ENCODE measurements at places on chromosomes 2 and 18. TPM values are rescaled to one million over a fixed set of nuclear protein-coding genes. Genes with fewer than 3 reads are reported as not detected.
A peak's percentile ranks its signal among the peaks of the same experiment; 100 is the strongest.

Gene MOGAT1
- total RNA-seq: not detected

DNA sequence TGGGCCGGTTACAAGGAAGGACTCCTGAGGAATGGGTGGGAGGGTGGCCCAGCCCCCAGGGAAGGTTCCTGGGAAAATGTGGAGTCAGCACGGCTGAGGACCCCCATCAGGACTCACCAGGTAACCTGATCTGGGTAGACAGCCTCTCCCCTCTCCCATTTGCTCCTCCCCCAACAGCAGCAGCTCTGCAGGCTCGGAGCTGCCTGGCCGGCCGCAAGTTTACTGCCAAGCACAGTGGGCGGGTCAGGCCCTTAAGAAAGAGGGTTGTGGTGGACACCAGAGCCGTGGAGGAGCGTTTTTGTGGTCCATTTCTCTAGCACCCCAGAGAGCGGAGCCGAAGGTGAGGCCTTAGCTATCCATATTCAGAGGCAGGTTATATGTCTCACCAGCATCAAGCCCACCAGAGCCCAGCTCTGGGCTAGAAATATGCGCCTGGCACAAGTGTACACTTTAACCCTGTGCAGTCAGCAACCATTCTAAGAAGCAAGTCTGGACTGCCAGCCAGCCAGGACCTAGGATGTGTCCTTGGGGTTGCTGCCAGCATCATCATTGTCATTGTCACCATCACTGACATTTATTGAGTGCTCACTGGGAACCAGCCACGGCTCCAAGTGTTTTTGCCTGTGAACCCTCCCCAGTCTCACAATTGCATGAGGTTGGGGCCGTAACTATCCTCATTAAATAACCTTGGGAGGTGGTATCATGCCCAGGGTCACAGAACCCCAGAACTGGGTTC is 190.1 kb downstream of the KLHL29 start:
- no peak for DNase-seq

Gene NPAS2
- 2.3 TPM for total RNA-seq

GRCh38 chr2:147715807-147716206 is 129.0 kb upstream of the ACVR2A start:
- no peak for DNase-seq

Gene CCDC74A
- total RNA-seq: 7.0 TPM

Gene CYP27C1
- not detected for total RNA-seq

DNA sequence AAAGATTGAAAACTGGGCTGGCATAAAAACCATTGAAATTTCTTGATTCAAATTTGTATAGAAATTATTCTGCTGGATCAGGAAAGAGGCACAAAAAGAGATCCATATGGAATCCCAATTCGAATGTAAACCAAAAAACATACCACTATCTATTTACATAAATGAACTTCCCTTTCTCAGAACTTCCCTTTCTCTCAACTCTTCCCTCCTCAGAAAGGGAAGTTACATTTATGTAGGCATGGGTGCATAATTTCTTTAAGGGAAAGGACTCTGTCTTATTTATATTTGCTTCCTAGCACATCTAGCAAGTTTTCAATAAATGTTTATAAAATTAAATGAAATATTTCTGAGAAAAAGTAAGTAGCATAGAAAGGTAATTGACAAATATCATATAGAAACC is 398.1 kb upstream of the ATP5MC3 start:
- no peak for DNase-seq

DNA sequence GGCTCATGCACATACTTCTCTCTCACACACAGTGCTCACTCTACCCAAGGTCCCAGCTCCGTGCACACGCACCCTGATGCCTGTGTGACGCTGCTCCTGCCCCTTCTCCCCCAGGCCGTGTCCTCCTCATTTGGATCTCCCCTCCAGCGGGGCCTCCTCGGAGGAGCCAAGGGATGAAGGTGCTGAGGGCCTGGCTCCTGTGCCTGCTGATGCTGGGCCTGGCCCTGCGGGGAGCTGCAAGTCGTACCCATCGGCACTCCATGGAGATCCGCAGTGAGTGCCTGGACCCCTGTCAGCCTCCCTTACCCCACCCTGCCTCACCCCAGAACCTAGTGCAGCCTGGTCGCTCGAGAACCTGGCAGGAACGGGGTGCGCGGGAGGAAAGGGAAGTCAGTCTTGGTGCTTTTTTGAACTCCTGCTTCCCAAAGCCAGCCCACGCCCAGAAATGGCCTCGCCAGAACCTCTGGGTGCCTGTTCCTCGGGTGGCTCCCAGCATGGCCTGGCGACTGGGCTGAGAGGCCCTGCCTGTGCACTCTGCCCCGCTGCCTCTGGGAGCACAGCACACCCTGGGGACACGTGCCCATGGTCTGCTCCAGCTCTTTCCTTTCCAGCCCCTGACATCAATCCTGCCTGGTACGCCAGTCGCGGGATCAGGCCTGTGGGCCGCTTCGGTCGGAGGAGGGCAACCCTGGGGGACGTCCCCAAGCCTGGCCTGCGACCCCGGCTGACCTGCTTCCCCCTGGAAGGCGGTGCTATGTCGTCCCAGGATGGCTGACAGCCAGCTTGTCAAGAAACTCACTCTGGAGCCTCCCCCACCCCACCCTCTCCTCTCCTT is at the start of gene PRLH:
TSS of gene PRLH (plus strand) at position 174 of the 835 bp plus-strand sequence. CDS start at position 174, 0 bp downstream.
- DNase-seq: no peak

DNA sequence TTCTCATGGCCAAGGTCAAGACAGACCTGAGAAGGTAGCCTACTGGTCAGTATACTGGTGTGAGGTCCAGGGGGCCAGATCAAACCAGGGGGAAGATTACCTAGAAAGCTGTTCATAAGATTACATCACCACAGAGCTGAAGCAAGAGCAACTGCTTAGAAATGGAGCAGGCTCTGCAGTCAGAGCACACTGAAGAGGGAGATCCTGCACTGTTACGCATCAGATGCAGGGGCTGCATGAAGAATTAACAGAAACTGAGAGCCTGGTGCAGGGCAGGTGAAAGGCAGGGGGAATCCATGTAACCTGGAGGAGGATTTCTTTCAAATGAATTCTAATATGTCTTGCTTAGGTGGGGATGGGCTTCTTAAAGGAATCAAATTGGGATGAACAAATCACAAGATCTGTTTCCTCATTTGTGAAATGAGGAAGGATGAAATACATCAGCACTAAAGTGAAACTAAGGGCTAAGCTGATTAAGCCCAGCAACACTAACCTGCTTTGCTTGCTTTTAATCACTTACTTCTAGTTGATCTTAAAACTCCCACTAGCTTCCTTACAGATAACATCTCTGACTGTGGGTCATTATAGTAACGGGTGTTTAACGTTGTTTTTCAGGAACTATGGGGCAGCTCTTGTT is 74.3 kb upstream of the ADAM23 start:
- no peak for DNase-seq

DNA sequence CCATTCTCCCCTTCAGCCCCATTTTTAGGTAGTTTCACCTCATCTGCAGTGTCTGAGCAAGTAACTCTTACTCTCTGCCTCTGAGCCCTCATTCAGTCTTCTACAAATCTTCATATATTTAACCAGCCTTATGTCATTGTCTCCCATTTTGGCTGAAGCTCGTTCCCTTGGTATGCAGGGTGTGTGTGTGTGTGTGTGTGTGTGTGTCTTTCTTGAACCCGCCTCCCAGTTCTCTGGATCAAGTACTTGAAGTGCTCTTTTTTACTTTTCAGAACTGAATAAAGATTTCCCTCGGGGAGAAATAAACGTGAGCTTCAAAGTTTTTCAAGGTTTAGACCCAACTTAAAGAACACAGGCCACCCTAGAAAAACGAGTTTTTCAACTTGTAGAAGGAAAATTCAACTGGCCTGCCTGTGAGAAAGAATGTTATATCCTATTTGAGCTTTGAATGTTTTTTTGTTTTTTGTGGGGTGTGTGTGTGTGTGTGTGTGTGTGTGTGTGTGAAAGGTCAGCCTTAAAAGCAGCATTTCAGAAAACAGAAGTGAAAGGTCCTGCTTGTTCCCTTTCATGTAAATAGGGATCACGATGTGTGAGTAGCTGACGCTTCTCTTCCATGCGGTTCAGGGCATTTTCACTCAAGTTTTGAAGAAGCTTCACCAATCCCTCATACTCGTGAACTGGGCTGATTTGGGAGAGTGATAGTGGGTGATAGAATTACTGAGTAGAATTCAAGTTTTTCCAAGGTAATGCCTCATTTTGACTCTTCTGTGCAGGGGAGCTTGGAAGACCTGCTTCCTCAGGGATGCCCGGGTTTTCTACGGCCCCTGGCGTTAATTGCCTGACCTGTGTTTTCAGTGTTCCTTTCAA is 50.6 kb upstream of the EML6 start:
- DNase-seq: no peak

Gene FBXO15
- total RNA-seq: 0.67 TPM

- DNase-seq: no peak
Observed at GRCh38 chr2:122683018-122683417, 927.6 kb downstream of the TSN start.

Gene CARF
- total RNA-seq: 6.6 TPM

Gene ARHGEF33
- 0.34 TPM for total RNA-seq

Gene CCDC178
- not detected for total RNA-seq

GRCh38 chr2:36361396-36361795 is 5.8 kb downstream of the CRIM1 start:
- DNase-seq: no peak

Gene MARCO
- total RNA-seq: not detected

Gene CYP26B1
- total RNA-seq: not detected

DNA sequence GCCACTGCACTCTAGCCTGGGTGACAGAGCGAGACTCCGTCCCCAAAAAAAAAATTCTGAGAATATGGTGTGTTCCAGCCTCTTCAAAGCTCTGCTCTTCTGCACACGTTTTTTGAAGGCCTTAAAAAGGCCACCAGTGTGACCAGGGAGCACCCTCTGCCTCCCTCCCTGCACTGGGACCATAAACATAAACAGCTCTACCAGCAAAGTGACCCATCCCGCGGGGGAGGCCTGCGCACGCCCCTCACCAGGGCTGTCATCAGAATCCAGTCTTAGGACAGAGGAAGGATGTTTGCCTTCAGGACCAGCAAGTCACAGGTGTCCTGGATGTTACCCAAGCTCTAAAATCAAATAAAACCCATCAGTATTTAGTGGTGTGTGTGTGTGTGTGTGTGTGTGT is 23.2 kb upstream of the B3GNT7 start:
- no peak for DNase-seq

Gene PFN4
- 0.40 TPM for total RNA-seq

- DNase-seq: no peak
Observed at GRCh38 chr18:54961868-54962267, 2.6 kb upstream of the CCDC68 start.

- no peak for DNase-seq
Observed at GRCh38 chr2:3130889-3131635, 246.6 kb downstream of the EIPR1 start.

DNA sequence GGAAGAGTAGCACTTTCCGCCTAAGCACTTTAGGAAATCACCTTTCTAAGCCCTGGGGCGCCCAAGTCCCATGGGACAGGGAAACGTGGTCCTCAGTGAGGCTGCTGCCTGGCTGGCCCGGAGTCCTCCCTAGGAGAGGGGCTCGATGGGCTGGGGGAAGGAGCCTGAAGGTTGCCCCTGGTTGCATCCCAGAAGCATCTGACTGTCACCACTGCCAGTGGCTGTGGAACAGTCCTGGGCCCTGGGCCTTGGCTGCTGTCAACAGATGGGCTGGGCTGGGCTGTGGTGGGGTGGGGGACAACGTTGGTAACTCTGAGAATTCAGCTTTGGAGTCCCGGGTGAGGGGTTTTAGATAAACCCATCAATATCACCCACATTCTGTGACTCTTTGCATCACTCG is 22.5 kb downstream of the ASB1 start:
- DNase-seq: no peak

Gene PDE11A
- not detected for total RNA-seq

Gene CFAP210
- not detected for total RNA-seq

- no peak for DNase-seq
Observed at GRCh38 chr18:23921716-23922285, 92.8 kb upstream of the TTC39C start.

DNA sequence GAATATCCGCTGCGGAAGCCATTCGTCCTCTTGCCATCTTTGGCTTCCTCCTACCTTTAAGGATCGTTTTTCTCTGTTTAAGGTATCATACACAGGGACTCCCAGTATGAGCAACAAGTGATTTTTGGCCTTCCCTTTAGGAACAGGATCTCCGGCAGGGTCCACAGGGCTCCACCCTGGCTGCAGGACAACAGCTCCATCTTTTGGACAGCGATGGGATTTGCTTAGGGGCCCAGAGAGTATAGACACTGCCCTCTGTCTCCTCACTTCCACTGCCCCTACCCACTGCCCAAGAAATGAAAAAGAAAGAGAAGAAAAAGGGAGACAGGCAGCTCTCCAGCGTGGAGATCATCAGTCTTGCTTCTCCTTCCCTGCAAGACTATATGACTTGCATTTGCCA is 224.5 kb downstream of the UXS1 start:
- peak; percentile 46 for DNase-seq

DNA sequence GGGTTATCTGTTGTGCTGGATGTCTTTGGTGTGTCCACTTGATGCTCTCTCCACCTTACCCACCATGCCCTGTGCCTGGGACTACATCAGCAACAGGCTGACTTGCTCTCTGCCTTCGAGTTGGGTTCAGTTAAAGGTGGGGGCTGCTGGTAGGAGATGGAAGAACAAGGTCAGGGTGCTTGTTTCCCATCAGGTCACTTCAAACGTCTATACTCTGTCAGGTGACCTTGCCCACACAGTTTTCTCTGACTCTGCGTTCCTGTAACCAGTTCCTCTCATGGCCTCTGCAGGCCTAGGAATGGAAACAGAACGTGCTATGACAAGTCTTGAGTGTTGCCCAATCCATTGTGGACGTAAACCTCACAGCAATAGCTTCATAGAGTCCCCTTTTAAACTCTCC is 38.4 kb upstream of the PAPOLG start:
- DNase-seq: no peak

GRCh38 chr2:195722075-195722474 is 65.0 kb downstream of the SLC39A10 start:
- DNase-seq: no peak

GRCh38 chr2:137420744-137421143 is 543.5 kb upstream of the HNMT start:
- DNase-seq: no peak

Data from activated CD4-positive, alpha-beta memory T cell treated with anti-CD3 and anti-CD28 coated beads for 36 hours (primary cell).